ENCODE measurements at places on chromosomes 1 and 21.

- DNase-seq, result no peak
These were observed 497.4 kb downstream of the DISC1 start for GRCh38 chr1:232123775-232124659.

DNA sequence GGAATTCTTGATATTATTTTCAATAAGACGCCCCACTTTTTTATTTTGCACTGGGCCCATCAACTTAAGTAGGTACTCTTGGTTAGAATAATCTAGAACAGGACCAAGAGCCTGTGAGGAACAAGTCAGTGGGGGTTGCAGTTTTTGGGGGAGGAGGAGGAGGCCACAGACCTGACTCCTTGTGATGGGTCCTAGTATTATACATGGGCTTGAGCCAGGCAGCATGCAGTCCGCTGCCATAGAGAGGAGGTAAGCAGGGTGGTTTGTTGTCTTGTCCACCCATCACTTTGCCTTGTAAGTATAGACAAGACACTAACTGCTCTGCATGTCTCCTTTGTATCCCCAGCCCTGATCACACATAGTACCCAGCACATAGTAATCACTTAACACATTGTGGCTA lies 24.5 kb downstream of the ROR1 start:
- DNase-seq, result no peak

GRCh38 chr1:58528518-58528917 lies 18.0 kb downstream of the OMA1 start:
- DNase-seq, result no peak

DNA sequence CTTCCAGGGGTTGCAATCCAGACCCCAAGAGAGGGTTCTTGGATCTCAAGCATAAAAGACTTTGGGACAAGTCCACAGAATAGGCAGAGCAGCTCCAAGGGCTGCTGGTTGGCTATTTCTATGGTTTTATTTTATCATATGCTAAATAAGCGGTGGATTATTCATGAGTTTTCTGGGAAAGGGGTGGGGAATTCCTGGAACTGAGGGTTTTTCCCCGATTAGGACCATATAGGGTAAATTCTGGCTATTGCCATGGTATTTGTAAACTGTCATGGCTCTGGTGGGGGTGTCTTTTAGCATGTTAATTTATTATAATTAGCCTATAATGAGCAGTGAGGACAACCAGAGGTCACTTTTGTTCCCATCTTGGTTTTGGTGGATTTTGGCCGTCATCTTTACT lies 270.9 kb upstream of the PLXNA2 start:
- DNase-seq, result no peak

- DNase-seq, result no peak
These were observed 93.4 kb downstream of the DIRAS3 start for GRCh38 chr1:67957066-67957465.

GRCh38 chr1:162206749-162207635 lies 137.5 kb downstream of the NOS1AP start:
- no peak for DNase-seq

GRCh38 chr1:244089561-244089960 lies 38.5 kb downstream of the ZBTB18 start:
- no peak for DNase-seq

DNA sequence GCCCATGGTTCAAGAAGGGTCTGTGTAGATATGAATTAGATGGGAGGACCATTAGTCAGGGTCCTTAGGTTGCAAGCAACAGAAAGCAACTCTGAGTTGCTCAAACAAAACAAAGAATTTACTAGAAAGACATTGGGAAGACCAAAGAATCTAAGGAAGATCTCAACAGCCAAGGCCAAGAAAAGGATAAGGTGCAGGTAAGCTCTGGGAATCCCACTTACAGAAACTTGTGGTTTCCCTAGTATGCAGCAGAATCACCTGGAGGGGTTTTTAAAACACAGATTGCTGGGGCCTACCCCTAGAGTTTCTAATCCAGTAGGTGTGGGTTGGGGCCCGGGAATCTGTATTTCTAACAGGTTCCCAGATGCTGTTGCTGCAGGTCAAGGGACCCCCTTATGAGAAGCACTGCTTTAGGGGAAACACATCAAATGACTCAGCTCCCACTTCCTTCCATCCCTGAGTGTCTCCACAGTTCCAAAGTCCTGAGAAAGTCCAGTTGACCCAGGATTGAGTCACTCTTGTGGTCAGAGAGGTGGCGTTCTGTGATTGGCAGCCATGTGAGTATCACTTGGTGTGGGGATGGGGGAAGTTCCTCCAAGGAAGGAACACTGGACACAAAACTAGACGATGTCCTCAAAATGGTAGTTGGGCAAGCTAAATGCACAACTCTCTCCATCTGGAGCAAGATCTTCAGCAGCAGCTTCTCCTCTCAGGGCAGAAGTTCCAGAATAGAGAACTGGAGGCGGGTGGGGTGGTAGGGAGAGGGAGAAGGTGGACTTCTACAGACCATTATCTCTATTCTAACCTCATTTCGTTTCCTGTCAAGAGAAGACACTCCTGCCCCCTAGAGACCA lies 24.2 kb upstream of the EYA3 start:
- no peak for DNase-seq
